Ovary (tissue), 10 donors: ENCODE measurements at places on chromosomes 13 and 19.

DNA sequence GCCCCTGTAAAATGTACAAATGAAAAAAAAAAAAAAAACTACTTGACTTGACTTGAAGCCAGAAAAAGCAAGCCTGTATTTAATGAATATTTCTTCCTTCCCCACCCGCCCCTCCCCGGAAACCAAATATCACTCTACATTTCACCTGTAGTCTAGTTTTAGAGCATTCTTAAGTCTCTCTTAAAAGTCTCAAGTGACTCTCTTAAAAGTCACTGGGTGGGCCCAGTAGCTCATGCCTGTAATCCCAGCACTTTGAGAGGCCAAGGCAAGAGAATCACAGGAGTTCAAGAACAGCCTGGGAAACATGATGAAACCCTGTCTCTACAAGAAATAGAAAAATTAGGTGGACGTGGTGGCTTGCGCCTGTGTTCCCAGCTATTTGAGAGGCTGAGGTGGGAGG lies 72.0 kb downstream of the TSC22D1 start:
- H3K4me1 ChIP-seq: no peaks in the 10 kb centered on the region
- H3K4me3 ChIP-seq: no peak overlapping the region
- no peak overlapping the region for H3K27ac ChIP-seq
- DNase-seq: no peak
- H3K27me3 ChIP-seq: no peaks in the 10 kb centered on the region

DNA sequence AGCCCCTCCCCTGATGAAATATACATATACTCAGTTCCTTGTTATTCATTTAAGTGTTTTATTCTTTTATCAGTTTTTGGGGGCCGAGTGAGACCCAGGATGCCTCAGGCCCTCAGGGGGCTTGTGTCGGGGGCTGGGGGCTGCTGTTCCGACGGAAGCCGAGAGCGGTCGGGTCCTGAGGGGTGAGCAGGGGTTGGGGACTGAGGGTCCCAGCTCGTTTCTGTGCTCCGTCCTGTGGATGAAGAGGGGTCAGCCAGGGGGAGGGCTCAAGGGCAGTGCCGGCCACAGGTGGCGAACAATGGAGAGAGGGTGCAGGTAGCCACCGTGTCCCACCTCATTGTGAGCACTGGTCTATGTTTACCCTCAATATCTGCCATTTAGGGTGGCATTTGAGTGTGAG lies 1.9 kb downstream of the PCP2 start:
- H3K27ac ChIP-seq: no peak overlapping the region
- no peak for DNase-seq

- H3K27ac ChIP-seq: no peak overlapping the region
- no peaks in the 10 kb centered on the region for H3K27me3 ChIP-seq
- no peak overlapping the region for H3K4me3 ChIP-seq
- DNase-seq: no peak
- H3K4me1 ChIP-seq: no peaks in the 10 kb centered on the region
Observed at GRCh38 chr19:51810223-51810622, 15.3 kb downstream of the FPR3 start.

DNA sequence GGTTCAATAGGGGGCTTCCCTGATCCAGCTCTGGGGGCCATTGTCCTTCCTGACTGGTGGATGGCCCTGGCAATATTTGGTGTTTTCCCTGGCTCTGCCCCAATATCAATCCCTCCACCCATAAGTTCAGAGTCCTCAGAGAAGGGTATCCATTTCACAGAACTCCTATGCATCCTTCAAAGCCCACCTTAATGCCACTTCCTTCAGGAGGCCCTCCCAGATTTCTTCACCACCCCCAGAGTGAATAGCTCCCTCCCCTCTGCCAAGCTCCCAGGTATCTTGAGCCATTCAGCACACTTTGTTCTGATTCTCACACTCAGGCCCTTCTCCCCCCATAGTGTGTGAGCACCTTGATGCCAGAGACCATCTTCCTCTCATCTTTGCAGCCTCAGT lies 5.8 kb downstream of the PPP1R14A start:
- no peak overlapping the region for H3K27ac ChIP-seq
- no peaks in the 10 kb centered on the region for H3K27me3 ChIP-seq
- H3K4me1 ChIP-seq: peaks cover 27% of the 10 kb centered on the region
- DNase-seq: no peak
- H3K36me3 ChIP-seq: no peaks in the 10 kb centered on the region

- H3K4me3 ChIP-seq: no peak overlapping the region
- DNase-seq: peak; percentile 70
- H3K27ac ChIP-seq: peak overlapping the region; percentile 7
- no peaks in the 10 kb centered on the region for H3K36me3 ChIP-seq
- H3K27me3 ChIP-seq: no peaks in the 10 kb centered on the region
- no peaks in the 10 kb centered on the region for H3K4me1 ChIP-seq
Observed at GRCh38 chr19:14149509-14149994, 13.2 kb upstream of the ASF1B start.

GRCh38 chr19:49666120-49666444 lies 349 bp downstream of the BCL2L12 start:
- H3K4me1 ChIP-seq: peaks cover 4% of the 10 kb centered on the region
- H3K4me3 ChIP-seq: peak overlapping the region; percentile 78
- H3K27ac ChIP-seq: peak overlapping the region; percentile 54
- DNase-seq: no peak
- no peaks in the 10 kb centered on the region for H3K27me3 ChIP-seq
- no peaks in the 10 kb centered on the region for H3K36me3 ChIP-seq

- H3K4me3 ChIP-seq: no peak overlapping the region
- no peaks in the 10 kb centered on the region for H3K4me1 ChIP-seq
- H3K36me3 ChIP-seq: no peaks in the 10 kb centered on the region
- DNase-seq: no peak
- H3K27ac ChIP-seq: no peak overlapping the region
- no peaks in the 10 kb centered on the region for H3K27me3 ChIP-seq
Observed at GRCh38 chr13:80166352-80166751, 174.6 kb downstream of the SPRY2 start.

- no peaks in the 10 kb centered on the region for H3K36me3 ChIP-seq
- peaks cover 2% of the 10 kb centered on the region for H3K4me1 ChIP-seq
- no peak overlapping the region for H3K4me3 ChIP-seq
- DNase-seq: peak; percentile 64
Observed at GRCh38 chr19:54155694-54156093, 3.8 kb downstream of the LENG1 start.

GRCh38 chr19:10898633-10899032 lies 27.3 kb downstream of the CARM1 start:
- H3K4me3 ChIP-seq: no peak overlapping the region
- no peak for DNase-seq
- H3K4me1 ChIP-seq: peaks cover 14% of the 10 kb centered on the region
- H3K27ac ChIP-seq: no peak overlapping the region
- H3K36me3 ChIP-seq: no peaks in the 10 kb centered on the region

DNA sequence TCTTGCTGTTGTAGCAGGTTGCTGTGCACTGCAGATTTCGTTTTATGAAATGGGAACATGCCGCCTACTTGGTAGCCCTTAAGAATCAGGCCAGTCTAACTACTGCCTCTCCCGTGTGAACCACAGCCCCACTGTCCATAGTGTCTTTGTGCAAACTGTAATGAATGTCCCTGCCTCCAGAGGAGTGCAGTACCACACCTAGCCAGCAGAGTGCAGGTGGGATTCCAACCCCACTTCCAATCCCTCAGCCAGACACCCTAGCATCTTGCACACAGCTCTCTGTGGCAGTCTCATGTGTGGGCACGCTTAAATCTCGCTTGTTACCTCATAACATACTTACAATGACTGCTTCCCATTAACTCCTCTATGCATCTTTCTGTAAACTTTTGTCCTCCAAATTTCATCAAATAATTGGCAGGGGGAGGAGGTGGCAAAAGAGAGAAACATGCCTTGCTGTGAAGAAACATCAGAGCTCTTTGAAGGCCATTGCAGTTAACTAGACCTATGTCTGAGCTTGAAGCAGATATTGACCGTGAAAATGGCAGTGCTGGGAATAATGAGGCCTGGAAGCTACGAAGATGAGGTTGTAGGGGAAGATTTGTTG lies 47.2 kb downstream of the ZAR1L start:
- DNase-seq: no peak
- no peaks in the 10 kb centered on the region for H3K27me3 ChIP-seq
- no peaks in the 10 kb centered on the region for H3K4me1 ChIP-seq
- no peak overlapping the region for H3K27ac ChIP-seq

GRCh38 chr13:99040536-99041131 lies 62.8 kb upstream of the DOCK9 start:
- no peak overlapping the region for H3K4me3 ChIP-seq
- H3K4me1 ChIP-seq: no peaks in the 10 kb centered on the region
- H3K36me3 ChIP-seq: no peaks in the 10 kb centered on the region
- DNase-seq: no peak
- no peak overlapping the region for H3K27ac ChIP-seq
- no peaks in the 10 kb centered on the region for H3K27me3 ChIP-seq

GRCh38 chr13:112833551-112834257 lies 135.3 kb upstream of the MCF2L start:
- H3K27ac ChIP-seq: no peak overlapping the region
- H3K4me1 ChIP-seq: no peaks in the 10 kb centered on the region
- H3K4me3 ChIP-seq: no peak overlapping the region
- no peak for DNase-seq

- no peak overlapping the region for H3K4me3 ChIP-seq
- no peaks in the 10 kb centered on the region for H3K27me3 ChIP-seq
- no peak overlapping the region for H3K27ac ChIP-seq
- H3K36me3 ChIP-seq: no peaks in the 10 kb centered on the region
Observed at GRCh38 chr13:28031220-28031895, 42.9 kb upstream of the URAD start.

- no peak overlapping the region for H3K27ac ChIP-seq
- no peak for DNase-seq
- H3K27me3 ChIP-seq: no peaks in the 10 kb centered on the region
Observed at GRCh38 chr13:30466841-30467252, 1.1 kb upstream of the HMGB1 start.

DNA sequence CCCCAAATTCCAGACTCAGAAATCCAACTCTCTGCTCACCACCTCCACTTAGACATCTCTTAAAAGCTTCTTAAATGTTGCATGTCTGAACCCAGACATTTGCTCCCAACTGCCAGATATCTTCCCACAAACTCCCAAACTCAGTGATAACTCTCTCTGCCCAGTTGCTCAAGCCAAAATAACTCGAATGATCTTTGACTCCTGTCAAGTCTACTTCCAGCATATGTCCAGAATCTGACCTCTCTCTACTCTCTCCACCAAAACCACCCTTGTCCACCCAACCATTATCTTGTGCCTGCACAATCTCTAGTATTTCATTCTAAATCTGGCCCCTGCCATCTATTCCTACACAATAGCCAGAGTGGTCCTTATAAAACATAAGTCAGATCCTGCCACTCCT lies 99.3 kb downstream of the FGF14 start:
- H3K4me1 ChIP-seq: no peaks in the 10 kb centered on the region
- H3K27ac ChIP-seq: no peak overlapping the region
- no peak for DNase-seq
- H3K36me3 ChIP-seq: no peaks in the 10 kb centered on the region
- H3K4me3 ChIP-seq: no peak overlapping the region

DNA sequence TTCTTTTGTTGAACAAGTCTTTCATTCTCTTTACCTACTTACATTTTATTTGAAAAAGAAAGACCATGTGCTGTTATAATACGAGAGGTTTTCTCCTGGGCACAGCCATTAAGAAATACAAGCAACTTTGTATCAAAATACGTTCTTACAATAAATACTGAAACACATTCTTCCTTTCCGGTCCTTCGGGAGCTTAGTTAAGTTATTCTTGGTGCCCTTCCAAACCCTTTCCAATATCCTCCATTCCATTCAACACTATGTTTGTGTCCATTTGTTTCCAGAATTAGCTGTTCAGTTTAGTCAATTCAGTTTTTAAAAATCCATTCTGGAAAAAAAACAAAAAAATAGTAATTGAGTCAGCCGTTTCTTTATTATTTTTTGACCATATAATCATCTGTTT lies 746.8 kb upstream of the SLC10A2 start:
- no peak overlapping the region for H3K4me3 ChIP-seq
- H3K36me3 ChIP-seq: no peaks in the 10 kb centered on the region
- H3K27ac ChIP-seq: no peak overlapping the region
- DNase-seq: no peak

GRCh38 chr13:40187841-40188591 lies 478.4 kb downstream of the FOXO1 start:
- H3K4me1 ChIP-seq: peaks cover 10% of the 10 kb centered on the region
- H3K36me3 ChIP-seq: no peaks in the 10 kb centered on the region
- DNase-seq: no peak

GRCh38 chr13:37601648-37602440 lies 3.3 kb upstream of the POSTN start:
- no peaks in the 10 kb centered on the region for H3K27me3 ChIP-seq
- H3K36me3 ChIP-seq: no peaks in the 10 kb centered on the region
- H3K27ac ChIP-seq: no peak overlapping the region
- DNase-seq: no peak
- H3K4me3 ChIP-seq: no peak overlapping the region
- H3K4me1 ChIP-seq: peaks cover 1% of the 10 kb centered on the region

GRCh38 chr19:39212375-39212742 lies 8.3 kb upstream of the SYCN start:
- H3K4me3 ChIP-seq: no peak overlapping the region
- no peak for DNase-seq
- no peaks in the 10 kb centered on the region for H3K36me3 ChIP-seq
- H3K27ac ChIP-seq: no peak overlapping the region
- H3K27me3 ChIP-seq: no peaks in the 10 kb centered on the region

DNA sequence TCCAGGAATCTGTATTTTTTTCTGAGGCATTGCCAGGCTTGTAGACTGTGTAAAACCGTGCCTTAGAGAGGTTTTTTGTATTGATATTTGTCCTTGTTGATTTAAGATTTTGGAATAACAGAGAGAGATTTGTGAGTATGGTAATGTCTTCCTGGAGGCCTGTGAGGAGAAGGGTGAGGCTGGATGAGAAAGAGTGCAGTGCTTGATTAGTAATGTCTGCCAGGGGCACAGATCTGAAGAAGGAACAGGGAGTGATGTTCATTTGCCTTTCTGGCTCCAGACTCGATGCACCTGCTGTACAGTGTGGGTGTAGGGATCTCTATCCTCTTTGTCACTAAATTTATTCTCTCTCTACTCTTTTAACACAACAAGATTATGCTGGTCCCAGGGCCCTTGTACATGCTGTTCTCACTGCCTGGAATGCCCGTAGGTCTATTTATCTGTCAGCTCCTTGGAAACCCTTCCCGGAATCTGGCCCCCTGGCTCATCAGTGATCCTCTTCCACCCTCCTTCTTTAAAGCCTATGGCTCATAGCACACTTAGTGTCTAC lies 4.2 kb downstream of the FIZ1 start:
- H3K27ac ChIP-seq: no peak overlapping the region
- no peaks in the 10 kb centered on the region for H3K36me3 ChIP-seq
- H3K4me3 ChIP-seq: no peak overlapping the region
- DNase-seq: no peak
- no peaks in the 10 kb centered on the region for H3K4me1 ChIP-seq
- H3K27me3 ChIP-seq: no peaks in the 10 kb centered on the region
